Daoy (cell line): ENCODE measurements at places on chromosomes 5 and 9.
A peak's percentile ranks its signal among the peaks of the same experiment; 100 is the strongest.

- DNase-seq, result peak; percentile 64
Observed at GRCh38 chr9:38026840-38027527, 42.0 kb downstream of the SHB start.

DNA sequence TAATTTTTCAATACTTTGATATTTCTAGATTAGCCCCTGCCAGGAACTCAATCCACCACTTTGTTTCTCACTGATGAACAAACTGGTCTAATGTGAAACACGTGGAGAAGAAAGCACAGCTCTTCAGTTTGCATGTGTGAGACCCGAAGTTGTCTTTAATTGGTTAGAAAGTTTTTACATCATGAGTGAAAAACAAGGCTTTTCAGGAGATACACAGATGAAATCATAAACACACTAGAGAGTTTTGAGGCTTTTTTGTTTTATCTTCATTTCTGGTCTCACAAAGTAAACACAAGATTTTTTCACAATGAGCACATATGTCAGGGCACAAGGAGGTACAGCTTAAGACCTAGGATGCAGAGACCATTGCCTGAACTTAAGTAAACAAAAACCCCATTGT is 84.5 kb upstream of the MOCS2 start:
- DNase-seq, result no peak

DNA sequence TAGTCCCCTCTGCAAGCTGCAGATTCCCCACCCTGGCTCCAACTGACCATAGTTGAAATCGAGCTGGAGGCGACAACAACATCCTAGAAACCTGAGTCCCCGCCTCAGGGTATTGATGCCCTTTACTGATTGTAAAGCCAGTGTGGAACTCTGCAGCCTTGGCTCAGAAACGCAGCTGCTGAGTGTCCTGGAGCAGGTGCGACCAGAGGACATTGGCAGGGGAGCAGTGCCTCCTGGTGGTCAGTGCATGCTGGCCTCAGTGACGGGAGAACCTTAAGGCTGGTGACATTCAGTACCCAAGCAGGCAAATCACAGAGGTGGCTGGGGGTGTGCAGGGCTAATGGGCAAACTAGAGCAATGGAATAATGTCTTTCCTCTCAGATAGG is 20.4 kb upstream of the ZNF354B start:
- DNase-seq, result peak; percentile 72

DNA sequence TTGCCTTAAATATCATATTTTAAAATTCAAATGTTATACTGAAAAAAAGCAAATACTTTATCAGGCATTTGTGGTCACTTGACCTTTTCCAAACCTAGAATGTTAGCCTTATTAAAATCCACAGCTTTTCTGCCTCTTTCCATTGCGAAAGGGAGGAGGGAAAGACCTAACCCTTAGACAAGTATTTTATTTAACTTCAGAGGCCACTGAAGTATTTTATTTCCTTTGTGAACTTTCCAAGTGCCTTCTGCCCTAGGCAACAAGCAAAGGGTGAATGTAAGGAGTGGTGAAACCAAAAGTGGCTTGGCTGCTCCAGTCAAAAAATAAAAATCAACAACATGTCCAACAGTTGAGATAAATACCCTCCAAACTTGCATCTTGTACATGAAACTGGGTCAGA is 376.1 kb downstream of the EFNA5 start:
- DNase-seq, result no peak

DNA sequence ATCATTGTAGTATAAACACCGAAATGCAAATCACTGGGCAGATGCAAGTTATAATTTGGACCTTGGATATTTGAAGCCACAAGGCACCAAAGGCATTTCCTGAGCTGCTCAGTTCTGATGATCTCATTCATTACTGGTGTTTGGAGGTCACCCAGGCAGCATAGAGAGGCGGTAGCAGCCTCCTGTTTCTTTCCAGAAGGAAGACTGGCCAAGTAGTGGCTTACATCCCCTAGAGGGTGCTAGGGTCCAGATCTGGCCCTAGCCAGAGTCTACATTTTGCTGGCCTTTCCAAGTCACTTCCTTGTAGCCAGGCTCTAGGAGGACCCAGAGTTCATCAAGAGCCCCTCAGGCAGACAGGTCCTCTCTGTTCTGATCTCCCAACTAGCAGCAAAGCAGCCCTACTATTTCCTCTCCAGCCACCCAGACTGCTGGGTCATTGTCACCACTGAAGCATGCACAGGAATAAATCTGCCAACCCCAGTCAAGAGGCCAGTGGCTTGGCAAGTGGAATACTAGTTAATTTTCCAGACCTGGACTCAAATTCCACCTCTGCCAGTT is 33.4 kb upstream of the TTC1 start:
- peak; percentile 92 for DNase-seq

DNA sequence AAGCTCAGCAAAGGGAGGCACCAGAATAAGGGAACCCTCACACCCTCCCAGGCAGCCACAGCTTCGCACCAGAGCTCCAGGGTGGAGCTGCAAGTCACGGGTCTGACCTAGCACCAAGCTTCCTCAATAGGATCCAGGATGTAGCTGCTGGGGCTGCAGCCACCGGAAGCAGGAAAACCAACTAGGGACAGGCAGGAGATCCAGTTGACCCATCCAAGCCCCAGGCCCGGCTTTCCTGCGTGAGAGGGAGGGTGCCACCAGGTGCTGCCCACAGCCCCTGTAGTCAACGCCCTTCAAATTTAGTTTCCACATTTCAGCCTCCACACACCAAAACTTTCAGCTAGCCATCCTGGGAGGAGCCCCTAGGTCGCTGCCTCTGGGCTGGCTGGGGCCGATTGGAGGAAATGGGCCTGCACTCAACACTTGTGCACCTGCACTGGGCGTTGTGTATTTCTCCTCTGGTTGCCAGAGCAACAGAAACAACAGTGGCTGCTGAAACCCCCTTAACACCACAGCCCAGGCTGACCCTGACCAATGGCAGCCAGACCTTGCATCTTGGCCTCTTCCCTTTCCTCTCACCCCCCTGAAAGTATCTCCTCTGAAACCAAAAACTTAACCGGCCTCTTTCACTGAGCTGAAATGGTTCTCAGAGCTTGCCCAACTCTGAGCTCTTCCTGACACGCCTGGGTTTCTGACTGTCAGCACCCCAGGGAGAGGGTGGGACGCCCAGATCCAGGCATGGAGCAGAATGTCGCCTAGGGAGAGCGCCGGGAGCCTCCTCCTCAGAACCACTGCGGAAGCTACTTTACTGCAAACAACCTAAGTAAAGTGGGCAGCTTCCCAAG is 226.5 kb upstream of the MAP3K1 start:
- no peak for DNase-seq

DNA sequence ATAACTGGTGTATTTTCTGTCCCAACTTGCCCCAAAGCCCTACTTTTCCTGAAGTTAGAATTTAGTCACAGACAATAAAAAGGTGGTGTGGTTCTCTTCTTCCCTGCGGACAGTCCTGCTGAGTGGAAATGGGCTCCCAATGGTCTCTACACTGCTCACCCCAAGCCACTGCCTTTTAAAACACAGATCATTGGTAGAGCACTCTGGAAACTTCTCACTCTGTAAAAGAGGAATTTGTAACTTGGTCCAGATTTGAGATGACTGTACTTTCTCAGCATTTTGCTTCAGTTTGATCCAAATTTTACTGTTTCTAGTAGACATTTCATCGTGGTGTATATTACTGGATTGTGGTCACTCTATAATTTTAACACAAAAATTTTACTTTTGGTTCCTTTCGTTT is 80.3 kb upstream of the ROR2 start:
- no peak for DNase-seq

- no peak for DNase-seq
Observed at GRCh38 chr9:123470121-123470782, 114.3 kb downstream of the CRB2 start.
